GF-D8 (cell line): ENCODE measurements at places on chromosomes 12 and 14.

GRCh38 chr12:110280392-110280778 is 662 bp upstream of the ATP2A2 start:
- no peak for DNase-seq

DNA sequence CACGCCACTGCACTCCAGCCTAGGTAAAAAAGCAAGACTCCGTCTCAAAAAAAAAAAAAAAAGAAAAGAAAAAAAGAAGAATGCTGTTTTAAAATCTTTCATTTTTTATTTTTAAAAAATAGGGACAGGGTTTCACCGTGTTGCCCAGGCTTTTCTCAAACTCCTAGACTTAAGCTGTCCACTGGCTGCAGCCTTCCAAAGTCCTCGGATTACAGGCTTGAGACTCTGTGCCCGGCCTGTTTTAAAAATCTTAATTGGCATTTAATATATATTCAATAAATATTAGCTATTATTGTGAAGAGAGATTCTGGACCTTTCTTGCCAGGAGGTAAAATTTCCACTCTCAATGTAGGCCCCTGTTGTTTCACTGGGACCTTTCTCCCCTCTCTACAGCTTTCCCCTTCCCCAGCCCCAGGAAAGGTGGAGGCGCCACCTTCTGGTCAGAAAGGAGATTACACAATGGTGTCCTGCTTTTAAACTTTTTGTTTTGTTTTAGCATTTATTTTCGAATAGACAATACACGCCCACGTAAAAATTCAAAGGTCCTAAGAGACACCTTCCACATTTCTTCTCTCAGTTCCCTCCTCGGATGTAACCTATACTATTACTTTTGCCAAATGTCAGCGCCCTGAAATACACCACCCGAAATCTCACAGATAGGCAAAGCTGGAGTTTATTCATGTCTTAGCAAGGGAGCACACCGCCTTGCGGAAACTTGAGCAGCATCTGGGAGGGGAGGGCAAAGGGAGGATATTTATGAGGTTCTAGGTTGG is 23.8 kb upstream of the PHC1 start:
- DNase-seq, result no peak

DNA sequence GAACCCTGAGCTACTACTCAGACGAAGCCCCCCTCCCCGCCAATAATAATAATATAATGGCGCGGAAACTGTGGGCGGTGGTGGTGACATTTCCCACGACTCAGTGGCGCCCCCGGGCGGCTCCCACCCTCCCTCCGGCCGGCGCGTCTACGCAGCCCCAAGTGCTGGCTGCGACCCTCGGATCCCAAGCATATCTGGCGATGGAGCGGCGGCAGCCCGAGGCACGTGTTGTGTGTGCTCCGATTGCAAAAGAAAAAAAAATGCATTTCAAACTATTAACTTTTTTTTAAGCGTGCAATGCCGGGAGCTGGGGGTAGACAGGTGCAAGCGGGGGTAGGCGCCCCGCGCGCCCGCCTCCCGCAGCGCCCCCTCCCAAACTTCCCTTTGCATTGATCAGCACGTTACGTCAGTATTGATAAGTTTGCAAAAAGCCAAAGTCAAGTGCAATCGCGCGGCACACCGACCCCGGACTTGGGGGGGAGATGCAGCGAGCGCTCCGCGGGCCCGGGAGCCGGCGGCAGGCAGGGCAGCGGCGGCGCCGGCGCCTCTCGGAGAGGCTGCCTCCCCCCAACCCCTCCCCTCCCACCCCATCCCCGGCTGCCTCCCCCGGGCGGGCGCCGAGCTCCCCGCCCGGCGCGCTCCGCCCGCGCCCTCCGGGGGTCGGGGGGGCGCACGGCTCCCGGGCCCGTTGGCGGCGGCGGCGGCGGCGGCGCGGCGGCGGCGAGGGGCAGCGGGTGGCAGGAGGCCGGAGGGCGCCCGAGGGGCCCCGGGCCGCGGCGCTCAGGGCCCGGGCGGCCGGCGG is 113.1 kb upstream of the MYL2 start:
- no peak for DNase-seq

- DNase-seq, result no peak
Observed at GRCh38 chr14:68653108-68653507, 139.8 kb downstream of the ZFP36L1 start.

GRCh38 chr12:39157696-39158342 is 252.4 kb upstream of the CPNE8 start:
- DNase-seq, result no peak

- no peak for DNase-seq
Observed at GRCh38 chr14:100605706-100606686, 18.8 kb upstream of the BEGAIN start.

DNA sequence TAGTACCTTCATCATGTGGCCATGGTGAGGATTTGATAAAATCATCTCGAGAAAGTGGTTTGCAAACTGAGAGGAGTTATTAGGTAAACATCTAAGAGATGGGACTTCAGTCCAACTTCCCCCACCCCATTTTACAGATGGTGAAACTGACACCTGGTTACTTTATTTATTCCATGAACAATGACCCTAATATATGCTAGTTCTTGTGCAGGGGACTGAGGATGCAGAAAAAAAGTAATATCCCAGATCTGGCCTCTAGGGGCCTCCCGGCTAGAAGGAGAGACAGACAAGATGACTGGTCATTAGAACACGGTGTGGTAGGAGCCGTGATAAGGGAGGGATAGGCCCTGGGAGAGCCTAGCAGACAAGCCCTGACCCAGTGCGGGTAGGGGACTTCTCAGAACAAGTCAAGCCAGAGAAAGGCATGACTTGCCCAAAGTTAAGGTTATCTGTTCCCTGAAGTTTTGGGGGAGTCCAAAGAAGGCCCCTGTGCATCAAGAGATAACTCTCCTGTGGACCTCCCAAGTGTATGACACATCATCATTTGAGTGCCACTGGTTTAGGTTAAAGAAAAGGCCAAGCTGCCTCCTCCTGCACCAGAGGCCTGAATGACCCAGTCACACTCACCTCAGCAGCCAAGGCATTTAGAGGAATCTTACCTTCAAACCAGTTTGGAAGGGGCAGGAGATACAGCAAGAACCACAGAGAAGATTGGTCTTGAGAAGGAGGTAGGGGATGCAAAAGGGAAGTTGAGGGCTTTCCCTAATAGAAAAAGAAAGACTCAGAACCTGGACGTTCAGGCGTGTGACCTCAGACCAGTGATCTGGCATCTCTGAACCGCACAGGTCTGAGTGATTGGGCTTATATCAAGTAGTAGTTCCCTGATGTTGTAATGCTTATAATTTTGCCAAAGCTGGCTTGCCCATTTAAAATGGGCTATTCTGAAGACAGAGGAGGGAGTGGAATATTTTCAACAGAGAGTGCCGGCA is 1.6 kb downstream of the CMKLR1 start:
- DNase-seq, result no peak

- no peak for DNase-seq
Observed at GRCh38 chr14:63912286-63912685, 59.5 kb downstream of the SYNE2 start.

DNA sequence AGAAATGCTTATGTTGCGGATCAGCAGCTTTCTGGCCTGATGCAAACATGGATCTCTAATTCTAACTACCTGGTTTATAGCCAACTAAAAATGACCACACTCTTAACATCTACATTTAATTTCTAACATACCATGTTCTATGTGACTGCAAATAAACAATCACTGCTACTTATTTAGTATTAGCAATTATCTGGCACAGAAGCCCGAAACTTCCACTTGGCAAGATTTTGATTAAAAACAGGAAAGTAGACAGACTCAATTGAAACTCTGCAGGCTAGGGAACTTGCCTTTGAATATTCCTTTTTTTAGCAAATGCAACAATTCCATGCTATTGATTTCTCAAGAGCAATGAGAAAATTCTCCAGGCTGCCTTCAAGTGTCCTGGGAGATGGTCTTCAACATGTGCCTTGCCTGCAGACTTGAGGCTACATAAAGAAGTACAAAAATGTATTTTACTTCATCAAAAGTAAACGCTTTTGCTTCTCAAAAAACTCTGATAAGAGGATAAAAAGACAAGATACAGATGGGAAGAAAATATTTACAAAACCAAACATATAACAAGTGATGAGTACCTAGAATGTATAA is 9.1 kb upstream of the TMCC3 start:
- no peak for DNase-seq

GRCh38 chr12:6279631-6280030 is 30.9 kb upstream of the PLEKHG6 start:
- DNase-seq, result no peak

GRCh38 chr14:39169541-39169900 is 612 bp downstream of the TRAPPC6B start:
- DNase-seq, result no peak

- no peak for DNase-seq
Observed at GRCh38 chr12:90299121-90299520, 590.5 kb upstream of the ATP2B1 start.

- no peak for DNase-seq
Observed at GRCh38 chr14:86013641-86014040, 483.7 kb downstream of the FLRT2 start.

- no peak for DNase-seq
Observed at GRCh38 chr12:5456906-5457305, 25.0 kb downstream of the NTF3 start.

DNA sequence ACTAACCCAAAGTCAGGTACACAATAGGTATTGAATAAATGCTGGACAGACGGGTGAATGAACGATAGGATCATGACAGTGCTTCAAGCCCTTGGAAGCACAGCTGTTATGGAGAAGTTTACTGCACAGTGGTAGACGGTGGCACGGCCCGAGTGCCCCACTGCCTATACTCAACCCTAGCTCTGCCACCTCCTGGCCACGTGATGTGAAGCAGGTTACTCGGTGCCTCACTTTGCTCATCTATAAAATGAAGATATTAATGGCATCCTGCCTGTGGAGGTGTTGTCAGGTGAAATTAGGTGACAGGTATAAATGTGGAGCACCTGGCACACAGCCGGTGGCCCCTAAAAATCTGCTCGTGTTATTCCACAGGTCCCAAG is 5.8 kb downstream of the ASB2 start:
- peak; percentile 6 for DNase-seq

DNA sequence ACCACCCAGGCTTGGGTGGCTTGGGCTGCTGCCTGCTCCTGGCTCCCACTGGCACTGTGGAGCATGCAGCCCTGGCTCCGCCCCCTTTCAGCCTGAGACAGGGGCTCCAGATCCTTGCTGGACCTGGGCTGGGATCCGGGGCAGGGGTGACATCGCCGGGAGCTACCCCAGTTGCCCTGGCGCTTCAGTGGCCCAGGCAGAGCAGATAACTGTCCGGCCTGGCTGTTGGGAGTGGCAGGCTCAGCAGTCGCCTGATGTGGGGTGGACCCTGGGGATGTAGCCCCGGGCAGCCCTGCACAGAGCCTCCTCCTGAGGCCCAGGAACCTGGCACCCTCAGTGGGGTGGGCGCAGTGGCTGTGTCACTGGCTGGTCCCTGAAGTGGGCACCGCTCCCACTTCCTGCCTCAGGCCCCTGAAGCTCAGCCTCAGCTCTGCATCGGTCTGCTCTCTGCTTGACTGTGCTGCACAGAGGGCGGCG is 57.9 kb downstream of the FUT8 start:
- DNase-seq, result no peak

- DNase-seq, result no peak
Observed at GRCh38 chr12:51409846-51410245, 14.8 kb upstream of the SLC4A8 start.

- no peak for DNase-seq
Observed at GRCh38 chr14:99134516-99135046, 137.4 kb downstream of the BCL11B start.

DNA sequence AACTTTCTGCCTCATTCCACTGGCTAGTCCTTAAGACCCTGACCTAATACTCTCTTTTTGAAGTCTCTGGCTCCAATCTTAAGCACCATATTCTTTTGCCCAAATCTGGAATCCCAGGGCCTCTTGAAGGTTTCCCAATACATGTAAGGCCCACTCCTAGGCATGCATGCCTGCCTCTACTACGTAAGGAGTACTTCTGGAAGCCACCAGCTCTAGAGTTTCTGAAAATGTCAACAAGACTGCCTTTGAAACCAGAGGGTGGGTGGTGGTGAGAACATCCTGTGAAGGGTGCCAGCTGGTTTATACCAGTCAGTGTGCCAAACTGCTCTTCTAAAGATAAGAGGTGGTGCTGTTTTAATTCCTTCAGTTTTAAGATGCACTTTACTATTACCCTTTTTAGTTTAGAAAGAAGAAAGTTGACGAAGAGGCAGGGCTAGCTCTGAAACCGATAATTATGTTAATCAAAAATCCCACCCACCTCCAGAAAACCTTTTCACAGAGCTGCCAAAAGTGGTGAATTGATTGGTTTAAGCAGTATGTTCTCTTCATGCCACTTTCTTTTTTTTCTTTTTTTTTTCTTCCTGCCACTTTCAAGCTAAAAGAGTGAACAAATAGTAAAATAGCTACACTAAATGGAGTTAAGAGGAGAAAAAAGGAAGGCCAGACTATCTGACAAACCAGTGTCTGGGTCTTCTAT is 8.7 kb upstream of the WDR89 start:
- DNase-seq, result no peak

- no peak for DNase-seq
Observed at GRCh38 chr12:105721051-105721825, 390.7 kb downstream of the C12orf75 start.

DNA sequence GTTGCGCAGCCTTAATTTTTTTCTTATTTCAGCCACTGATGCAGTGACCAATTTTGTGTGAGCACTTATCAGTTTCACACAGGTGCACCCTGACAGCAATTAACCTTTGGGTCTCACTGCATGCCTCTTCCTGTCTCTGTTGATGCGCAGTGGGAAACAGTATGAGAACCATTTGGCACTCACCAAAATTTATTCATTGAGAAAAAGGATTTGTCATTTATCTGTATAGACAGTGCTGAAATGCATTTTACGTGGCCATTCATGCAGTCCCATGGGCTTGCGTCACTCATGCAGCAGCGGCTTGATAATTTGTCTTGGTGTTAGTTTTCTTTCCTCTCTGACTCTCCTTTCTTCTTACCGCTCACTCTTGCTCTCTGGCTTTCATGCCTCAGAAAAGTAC is 157.5 kb downstream of the C12orf75 start:
- no peak for DNase-seq

DNA sequence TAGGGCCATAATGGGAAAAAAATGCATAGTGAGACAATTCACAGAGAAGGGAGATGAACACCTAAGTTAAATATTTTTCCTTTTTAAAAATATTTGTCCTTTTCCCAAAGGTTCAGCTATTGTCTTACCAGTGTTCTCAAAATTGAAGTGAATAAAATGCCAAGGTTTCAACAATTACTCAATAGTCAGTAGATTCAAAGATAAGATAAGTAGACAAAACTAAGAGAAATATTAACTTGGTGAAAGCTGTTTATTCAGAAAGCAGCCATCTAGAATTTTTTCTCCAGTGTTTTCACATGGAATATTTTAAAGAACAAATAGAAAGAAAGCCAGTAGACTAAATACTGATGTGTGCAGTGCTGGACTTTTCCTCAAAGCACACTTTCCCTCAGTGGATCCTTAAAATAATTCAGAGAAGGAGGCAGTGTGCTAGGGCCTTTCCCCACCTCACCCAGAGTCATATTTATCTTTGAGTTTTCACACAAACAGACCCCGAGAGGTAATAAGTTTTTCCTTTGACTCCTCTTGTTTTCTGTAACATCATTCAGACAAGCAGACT is 144.5 kb upstream of the PLEKHG7 start:
- DNase-seq, result no peak

DNA sequence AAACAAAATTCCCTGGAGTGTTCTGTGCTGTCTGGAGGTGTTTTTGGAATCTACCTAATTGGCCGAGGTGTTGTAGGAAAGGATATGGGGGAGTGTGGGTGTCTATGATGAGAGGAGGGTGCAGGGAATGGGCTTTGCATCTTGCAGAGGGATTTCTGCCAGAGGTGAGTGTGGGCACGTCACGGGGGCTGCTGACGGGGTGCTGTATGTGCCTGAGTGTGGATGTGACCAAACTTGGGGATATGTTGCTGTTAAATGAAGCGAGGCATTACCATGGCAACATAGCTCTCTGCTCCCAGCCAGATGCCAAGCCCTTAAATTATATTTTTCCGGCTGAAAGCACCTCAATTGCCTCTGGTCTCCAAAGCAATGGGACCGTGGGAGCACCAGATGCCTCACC is 44.3 kb upstream of the SPTLC2 start:
- no peak for DNase-seq
